Posterior cingulate gyrus (tissue), 11 donors: ENCODE measurements at places on chromosomes 7 and 10.

GRCh38 chr10:219731-220472 is 84.6 kb downstream of the ZMYND11 start:
- DNase-seq: no peak

DNA sequence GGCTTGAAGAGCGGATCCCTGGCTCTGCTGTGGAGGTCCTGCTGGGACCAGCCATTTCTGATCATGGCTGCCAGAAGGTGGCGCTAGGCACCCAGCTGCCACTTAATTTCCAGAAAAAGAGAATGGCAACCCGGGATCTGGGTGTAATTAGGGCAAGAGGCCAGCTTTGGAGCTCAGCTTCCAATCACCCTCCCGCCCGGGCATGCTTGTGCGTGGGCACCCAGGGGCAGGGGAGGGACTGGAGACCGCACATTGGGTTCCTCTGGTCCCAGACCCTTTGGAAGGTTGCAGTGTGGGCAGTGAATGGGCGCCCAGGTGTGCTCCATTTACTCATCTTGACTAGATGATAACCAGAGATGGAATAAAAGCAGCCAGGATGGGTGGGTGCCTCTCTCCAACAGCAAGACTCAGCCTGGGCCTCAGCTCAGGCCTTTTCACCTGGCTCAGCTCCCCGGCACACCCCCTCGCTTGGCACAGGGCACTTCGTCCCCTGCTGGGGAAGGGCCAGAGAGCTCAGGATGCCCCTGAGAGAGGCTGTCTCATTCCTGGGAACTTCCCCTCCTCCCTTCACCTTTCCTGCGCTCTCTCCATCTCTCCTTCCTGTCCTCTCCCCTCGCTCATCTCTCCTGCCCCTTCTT is 14.7 kb downstream of the FAM241B start:
- DNase-seq: peak; percentile 70

- no peak for DNase-seq
Observed at GRCh38 chr10:104049504-104050250, 36.0 kb downstream of the COL17A1 start.

DNA sequence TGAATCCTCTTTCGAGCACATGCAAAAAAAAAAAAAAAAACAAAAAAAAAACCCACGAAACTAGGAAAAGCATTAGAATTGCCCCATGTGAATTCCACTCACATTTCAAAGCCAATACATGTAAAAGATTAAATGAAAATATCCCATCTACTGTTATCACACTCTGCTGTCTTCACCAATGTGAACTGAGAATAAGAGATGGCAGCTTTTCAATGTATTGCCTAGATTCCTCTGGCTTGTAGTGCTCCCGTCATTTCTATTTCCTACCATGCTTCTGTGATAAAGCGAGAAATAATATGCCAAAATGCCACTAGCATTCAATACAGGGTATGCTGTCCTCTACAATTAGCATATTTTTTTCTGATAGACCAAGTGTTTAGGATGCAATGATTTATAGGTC is 517.0 kb downstream of the NRG3 start:
- DNase-seq: no peak

- peak; percentile 50 for DNase-seq
Observed at GRCh38 chr10:100362570-100363496, 15.8 kb downstream of the SCD start.

GRCh38 chr10:131041441-131041840 is 270.1 kb downstream of the TCERG1L start:
- no peak for DNase-seq

- DNase-seq: no peak
Observed at GRCh38 chr10:11181978-11182377, 164.3 kb downstream of the CELF2 start.

- no peak for DNase-seq
Observed at GRCh38 chr10:117228210-117228609, 12.7 kb upstream of the SLC18A2 start.

- no peak for DNase-seq
Observed at GRCh38 chr10:33327751-33328150, 6.7 kb downstream of the NRP1 start.

DNA sequence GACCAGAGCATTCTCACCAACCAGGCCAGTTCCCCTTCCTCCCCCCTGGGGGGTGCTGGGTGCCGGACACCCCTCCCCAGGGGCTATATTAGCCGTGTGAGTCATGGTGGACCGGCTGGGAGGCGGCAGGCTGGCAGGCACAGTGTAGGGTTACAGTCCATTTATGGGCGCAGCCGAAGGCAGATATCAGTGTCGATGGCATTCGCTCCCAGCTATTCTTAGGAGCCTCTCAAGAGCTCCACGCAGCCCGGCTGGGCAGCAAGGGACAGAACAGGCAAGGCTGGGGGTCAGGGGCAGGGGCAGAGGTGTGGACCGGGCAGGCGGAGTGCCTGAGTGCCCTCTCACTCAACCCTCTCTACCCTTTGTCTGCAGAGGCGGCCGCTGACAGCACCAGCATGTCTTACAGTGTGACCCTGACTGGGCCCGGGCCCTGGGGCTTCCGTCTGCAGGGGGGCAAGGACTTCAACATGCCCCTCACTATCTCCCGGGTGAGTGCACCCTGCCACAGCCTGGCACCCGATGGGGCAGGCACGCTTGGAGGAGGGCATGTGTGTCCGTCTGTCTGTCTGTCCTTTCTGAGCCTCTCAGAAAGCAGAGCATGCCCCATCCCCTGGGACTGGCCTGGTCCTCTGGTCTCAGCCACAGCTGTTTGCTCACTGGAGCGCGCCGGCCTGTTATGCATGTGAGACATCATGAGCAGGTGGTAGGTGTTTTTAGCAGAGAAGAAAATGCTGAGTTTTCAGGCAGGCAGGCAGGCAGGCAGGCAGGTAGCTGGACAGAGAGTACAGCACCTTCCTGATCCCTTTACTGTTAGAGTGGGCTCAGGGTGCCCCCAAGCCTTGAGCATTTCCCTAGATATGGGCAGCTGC is at the start of gene LDB3:
LDB3 (plus strand) TSS at position 215 of the 869 bp plus-strand sequence; CDS start at position 396, 181 bp downstream.
- DNase-seq: no peak

- DNase-seq: no peak
Observed at GRCh38 chr10:126294451-126294850, 93.8 kb downstream of the ADAM12 start.

DNA sequence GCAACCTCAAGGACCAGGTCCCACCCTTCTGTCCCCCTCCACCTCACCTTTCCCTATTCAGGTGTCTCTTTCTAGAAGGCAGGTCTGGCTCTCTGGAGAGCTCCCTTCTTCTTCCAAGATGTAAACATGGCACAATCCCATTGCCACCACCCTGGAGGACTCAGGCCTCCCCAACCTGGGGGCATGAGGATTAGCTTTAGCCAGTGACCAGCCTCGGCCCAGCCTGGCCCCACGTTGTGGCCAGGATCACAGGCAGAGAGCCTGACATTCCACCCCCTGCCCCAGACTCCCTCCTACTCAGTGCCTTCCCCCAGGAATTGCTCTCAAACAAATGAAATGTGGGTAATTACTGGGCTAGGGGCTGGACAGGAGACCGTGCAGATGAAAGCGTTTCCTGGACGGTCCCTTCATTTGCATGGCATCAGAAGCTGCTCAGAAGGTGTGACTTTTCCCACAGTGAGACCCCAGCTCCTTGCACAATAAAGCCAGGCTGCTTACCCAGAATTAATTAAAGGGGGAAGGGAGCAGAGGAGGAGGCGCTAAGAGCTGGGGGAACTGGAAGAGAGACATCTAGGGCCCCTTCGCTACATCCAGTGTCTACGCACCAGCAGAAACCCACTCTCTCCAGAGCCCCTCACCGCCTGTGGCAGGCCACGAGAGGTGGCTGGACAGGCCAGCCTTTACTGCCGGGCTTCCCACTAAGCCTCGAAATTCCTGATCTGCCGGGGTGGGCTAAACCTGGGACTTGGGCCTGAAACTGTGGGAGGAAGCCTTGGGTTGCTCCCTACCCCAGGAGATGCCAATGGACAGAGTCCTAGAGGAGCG is 7.7 kb downstream of the FGF8 start:
- no peak for DNase-seq

GRCh38 chr10:45557275-45557905 is 115.2 kb downstream of the ZFAND4 start:
- no peak for DNase-seq

DNA sequence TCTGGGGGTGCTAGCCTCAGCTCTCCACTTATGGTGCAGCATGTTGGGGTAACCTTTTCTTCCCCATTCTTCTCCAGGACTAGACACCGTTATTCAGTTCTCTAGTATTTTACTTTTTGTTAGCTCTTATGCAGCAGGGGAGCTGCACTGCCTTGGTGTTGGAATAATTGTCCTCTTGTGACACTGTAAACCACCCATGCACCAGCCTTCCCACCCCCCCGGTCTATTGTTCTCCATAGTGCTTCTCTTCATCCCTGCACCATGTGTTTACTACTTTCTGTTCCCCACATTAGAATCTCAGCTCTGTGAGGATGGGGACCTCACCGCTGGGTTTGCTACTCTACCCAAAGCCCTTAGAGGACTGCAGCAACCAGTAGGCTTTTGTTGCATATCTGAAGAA is 230.7 kb downstream of the RPS24 start:
- DNase-seq: no peak

- no peak for DNase-seq
Observed at GRCh38 chr7:91164506-91164905, 99.7 kb upstream of the FZD1 start.

DNA sequence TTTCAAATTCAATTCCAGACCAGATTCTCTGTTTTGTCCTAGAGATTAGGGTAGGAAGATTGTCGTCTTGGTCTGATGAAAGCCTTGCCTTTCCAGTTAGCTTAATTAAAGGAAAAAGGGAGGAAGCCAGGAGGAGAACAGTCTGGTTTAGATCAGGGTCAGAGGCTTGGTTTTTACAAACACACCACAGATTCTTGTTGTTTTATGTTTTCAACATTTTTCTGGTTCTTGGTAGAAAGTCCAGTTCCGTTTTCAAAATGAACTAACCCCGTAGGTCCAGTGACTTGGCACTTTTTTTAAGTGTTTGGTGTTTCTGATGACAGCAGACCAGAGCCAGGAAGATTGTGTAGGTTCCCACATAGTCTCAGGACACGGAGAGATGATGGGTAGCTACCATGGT is 167.1 kb upstream of the INHBA start:
- no peak for DNase-seq

DNA sequence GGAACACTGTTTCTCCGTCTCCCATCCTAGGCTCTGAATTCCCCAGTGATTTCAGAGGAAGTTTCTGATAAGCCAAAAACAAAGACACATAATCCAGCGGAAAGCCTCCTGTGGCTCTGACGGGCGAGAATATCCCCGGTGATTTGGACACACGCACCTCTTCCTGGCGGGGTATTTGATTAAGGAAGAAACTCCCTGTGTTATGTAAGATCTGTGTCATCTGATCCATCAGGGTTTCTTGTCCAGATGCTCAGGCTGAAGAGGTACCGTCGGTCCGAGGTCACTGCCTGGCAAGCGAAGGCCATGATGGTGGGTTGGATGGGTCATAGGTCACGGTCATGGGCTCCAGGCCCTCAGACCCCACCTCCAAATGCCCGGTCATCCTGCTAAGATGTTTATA is 39.6 kb upstream of the DNAJB6 start:
- no peak for DNase-seq

- no peak for DNase-seq
Observed at GRCh38 chr7:90574146-90574819, 21.8 kb upstream of the CDK14 start.

DNA sequence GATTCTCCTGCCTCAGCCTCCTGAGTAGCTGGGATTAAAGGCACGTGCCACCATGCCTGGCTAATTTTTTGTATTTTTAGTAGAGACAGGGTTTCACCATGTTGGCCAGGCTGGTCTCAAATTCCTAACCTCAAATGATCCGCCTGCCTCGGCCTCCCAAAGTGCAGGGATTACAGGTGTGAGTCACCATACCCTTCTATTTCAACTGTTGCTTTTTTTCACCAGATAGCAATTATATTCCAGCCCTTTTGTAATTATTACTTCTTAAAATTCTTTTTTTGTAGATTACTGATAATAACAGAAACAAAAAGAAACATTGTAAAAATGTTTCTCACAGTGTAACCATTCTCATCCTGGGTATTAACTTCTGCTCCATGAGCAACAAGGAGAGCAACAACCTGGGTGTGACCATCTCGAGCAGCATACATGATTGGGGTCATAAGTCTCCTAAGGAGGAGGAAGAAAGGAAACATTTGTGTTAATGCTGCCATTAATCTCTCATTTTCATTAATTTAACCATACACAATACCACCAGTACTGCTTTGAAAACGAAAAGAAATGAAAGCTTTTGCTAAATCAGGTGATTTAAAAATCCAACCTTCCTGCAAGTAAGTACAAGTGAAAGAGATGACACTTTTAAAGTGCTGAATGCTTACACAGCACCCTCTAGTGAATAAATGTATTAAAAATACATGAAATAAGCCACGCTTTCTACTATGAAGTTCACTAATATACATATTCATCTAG is 41.8 kb downstream of the ASZ1 start:
- no peak for DNase-seq

GRCh38 chr7:155292680-155293226 is 4.9 kb upstream of the INSIG1 start:
- DNase-seq: no peak

DNA sequence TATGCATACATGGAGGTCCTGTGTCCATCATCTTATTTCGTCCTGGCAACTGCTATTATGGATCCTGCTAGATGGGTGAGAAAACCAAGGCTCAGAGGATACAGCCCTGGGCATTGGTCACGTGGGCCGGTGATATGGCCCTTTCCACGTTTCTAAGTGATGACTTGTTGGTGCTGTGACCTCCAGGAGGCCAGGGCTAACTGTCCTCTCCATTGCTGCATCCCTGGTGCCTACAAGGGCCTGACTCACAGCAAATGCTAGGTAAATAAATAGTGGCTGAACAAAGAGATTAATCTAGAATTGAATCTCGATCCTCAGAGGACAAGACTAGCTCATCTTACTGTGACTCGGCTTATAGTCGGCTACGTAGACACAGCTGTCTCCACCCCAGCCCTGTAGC is 78.6 kb downstream of the FAM53B start:
- no peak for DNase-seq

DNA sequence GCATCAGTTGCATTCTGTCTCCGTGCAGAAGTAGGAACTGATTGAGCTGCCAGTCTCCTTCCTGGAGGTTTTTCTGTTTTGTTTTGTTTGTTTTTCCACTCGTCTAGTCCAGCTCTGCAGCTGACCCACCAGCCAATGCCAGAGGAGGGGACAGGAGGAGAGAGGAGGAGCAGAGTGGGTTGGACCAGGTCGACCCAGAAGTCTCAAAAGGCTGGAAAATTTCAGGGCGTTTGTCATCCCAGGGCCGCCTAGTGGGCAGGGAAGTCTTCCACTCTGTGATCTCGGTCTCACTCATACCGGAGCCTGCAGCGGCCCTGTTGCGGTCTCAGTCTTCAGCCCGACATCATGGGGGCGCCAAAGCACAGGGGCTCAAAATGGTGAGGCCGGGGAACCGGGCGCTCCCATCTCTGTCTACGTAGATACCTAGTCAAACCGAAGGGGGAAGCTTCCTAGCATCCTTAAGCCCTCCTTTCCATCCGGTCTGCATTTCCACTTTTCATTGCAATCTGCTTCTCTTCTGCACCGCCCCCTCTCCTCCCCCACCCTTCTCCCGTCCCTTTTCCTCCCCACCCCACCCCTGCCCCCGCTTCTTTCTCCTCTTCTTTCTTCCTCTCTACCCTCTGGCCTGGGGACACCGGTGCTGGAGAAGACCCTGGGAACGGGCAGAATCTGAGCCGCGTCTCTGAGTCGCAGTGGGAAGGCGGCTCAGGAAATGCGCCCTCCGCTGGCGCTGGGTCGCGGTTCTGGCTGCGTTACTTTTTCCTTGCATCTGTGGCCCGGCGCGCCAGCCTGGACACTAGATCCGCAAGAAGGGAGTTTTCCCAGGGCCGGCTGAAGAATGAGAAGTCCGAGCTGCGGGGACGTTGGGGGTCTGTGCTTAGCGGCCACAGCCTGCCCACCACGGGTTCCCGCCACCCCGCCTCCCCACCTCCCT is 16.2 kb upstream of the PAX2 start:
- DNase-seq: no peak

GRCh38 chr7:129047761-129048160 is 7.2 kb downstream of the TNPO3 start:
- DNase-seq: no peak
